NCI-H146 (cell line): ENCODE measurements at places on chromosomes 3 and 15.

DNA sequence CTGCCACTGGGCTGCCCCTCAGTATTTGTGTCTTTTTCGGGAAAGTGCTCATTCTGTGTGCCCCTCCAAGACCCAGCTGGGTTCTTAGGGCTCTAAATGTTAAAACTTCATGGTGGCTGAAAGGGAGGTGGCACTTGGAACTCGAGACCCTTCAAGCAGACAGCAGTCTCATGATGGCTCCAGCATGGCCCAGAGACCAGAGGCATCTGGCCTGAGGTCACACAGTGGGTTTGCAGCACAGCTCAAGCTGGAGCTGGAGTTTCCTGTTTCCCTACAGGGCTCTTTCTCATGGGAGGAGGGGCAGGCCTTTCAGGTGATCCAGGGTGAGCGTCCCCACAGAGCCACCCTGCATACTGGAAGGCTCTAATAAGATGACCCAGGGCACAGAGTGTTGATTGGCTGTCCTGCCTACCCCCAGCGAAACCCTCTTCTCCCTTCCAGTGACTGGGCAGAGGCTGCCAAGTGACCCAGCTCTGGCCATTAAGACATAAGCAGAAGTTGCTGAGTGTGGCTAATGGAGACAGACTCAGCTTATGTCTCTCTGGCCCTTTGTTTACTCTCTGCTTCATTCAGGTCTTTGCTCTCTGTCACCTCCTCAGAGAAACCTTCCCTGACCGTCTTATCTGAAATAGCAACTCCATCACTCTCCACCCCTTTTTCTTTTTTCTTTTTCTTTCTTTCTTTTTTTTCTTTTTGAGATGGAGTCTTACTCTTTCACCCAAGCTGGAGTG is 166.6 kb upstream of the SMAD3 start:
- DNase-seq: no peak

- peak; percentile 22 for DNase-seq
These were observed 183.6 kb downstream of the MCTP2 start for GRCh38 chr15:94414916-94415315.

- no peak for DNase-seq
These were observed 25.3 kb downstream of the FOXL2 start for GRCh38 chr3:138921316-138922292.

DNA sequence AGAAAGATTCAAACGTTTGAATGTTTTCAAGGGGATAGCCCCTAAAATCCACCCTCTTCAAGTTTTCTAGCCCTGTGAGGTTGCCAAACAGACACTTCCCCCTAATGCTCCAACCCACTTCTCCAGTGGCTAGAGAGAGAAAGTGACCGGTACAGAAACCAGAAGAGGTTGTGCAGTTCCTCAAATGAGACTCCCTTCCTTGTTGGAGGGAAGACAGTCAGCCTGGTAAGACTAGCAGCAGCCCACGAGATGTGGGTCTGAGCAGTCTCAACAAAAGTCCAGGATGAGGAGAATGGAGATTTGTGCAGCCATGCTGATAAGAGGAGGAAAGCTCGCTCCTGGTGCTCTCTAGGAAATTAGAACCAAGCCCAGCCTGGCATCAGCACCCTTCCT is 222.8 kb upstream of the TPRG1 start:
- DNase-seq: no peak

- no peak for DNase-seq
These were observed 36.4 kb upstream of the BOC start for GRCh38 chr3:113174801-113175485.

DNA sequence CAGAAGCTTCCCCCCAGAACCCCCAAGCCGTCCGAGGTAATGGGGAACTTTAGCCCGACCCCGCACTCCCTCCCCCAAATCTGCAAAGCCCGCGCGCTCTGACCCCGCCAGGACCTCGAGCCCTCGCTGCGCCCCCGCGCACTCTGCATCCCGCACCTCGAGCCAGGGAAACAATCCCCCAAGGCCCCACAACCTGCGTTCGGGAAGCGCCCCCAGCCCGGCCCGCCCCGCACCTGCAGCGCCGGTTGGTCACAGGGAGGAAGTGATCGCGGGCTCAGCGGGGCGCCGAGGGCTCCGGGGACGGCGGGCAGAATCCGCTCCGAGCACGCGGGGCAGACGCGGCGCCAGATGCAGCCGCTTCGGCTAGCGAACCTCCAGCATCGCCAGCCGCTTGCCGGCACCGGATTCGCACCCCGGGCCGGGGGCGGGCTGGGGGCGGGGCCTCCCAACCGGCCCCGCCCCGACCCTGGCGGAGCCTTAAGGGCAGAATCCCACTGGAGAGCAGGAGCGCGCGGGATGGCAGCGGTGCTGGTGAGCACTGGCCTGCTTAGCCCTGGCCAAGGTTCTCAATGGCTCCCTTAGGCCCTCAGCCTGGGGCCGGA is at the start of gene CAMKV:
Gene CAMKV (minus strand): TSS at position 382 of the 602 bp plus-strand sequence. CDS start 7,518 bp downstream, outside the sequence.
- peak; percentile 51 for DNase-seq

DNA sequence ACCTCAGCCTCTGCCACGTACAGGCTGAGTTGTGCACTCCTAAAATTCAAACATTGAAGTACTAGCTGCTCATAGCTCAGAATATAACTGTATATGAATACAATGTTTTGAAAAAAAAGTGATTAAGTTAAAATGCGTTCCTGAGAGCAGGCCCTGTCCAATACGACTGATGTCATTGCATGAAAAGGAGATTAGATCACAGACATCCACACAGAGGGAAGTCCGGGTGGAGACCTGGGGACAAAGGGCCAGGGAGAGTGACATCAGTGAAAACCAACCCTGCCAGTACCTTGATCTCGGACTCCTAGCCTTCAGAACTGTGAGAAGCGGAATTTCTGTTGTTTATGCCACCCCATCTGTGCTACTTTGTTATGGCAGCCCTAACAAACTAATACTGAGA is 311.4 kb upstream of the NR2F2 start:
- no peak for DNase-seq

- peak; percentile 84 for DNase-seq
These were observed 289.7 kb upstream of the DNAJC19 start for GRCh38 chr3:181279239-181279565.

DNA sequence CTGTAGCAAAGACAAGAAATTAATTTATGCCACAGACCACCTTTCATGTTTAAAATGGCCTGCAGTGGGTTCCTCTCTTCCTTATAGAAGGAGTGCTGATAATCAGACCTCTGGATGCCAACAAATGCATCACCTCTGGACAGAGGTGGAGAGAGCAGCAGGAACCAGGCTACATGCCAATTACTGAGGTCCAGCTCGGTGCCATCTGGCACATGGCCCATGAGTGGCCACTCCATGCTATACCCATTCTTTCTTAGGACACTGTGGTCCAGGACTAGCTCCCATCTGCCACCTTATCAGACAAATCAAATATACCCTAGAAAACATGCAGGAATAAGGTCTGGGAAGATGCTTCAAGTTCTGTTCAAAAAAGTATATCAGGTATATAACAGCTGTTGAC is 60.7 kb downstream of the TBC1D2B start:
- no peak for DNase-seq

- no peak for DNase-seq
These were observed 220.1 kb upstream of the CDIN1 start for GRCh38 chr15:36359286-36359685.

DNA sequence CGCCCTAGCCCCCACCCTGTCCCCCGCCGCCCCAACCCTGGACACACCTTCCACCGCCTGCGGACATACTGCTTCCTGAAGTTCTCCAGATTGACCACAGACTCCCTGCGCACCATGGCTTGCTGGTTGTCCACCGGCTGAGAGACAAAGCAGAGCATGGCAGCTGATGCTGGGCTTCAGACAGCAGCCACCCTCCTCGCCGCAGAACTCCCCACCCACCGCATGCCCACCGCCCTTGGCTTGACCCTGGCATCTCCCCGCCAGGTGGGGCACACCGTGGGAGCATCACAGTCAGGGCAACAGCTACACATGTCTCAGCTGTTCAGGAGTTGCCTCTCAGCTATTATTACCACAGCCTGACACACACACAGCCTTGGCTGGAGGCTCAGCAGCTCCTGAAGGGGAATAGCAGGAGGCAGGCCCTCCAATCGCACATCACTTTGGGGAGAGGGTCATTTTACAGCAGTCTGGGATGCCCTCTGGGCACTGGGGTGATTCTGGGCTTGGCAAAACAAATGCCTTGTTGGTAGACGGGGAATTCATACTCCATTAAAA is 78.4 kb upstream of the HERC1 start:
- DNase-seq: no peak

DNA sequence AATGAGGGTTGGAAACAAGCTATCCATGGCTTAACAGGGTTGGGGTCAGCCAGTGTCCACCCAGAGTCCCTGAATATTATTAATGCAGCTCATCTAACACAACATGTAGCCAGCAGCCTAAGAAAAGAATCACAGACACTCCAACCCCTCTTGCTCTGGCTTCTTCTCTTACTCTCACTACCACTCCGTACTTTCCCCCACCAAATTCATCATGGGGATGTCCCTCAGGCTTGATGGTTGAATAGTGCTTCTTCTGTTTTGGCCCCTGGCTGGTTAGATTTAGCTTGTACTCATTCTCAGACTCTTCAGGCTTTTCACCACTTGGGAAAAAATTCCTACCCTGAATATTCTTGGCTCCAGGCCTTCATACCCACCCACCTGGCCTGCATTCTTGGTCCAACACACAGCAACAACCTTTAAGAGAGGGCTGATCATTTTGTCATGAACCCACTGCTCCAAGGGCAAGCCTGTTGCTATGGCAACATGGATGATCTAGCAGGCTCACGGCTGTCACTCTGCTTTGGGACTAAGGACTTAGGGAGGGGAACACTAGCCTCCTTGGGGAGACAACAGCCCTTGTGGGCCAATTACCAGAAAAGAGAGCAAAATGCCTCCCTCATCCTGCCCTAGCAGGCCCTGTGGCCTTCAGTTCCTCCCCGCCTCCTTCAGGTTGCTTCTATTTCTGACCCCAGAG is 9.4 kb upstream of the MED12L start:
- peak; percentile 22 for DNase-seq
